ENCODE measurements at places on chromosomes 4 and X.

DNA sequence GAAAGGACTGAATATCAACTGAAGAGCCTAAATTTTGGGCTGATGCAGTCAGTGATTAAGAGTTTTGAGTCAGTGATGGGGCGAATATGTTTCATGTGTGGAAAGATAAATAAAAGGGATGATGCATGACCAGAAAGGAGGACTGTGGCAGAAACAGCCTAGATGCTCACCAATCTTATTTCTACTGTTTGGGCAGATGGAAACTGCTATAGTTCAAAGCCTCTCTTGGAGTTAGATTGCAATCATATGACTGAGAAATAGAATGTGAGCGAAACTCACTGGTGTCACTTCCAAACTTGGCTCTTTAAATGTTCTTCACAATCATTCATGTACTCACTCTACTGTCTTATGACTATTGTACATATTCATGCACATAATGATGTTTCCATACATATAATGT is 35.4 kb upstream of the YTHDC1 start:
- no peak overlapping the region for H3K4me3 ChIP-seq
- no peak overlapping the region for H3K27ac ChIP-seq
- H3K36me3 ChIP-seq = no peaks in the 10 kb centered on the region
- no peaks in the 10 kb centered on the region for H3K27me3 ChIP-seq

GRCh38 chr4:58658701-58659100 is 1548.5 kb upstream of the IGFBP7 start:
- no peaks in the 10 kb centered on the region for H3K4me1 ChIP-seq
- DNase-seq = no peak
- H3K4me3 ChIP-seq = no peak overlapping the region

- H3K4me3 ChIP-seq = no peak overlapping the region
- no peak for DNase-seq
- no peaks in the 10 kb centered on the region for H3K4me1 ChIP-seq
- no peaks in the 10 kb centered on the region for H3K27me3 ChIP-seq
- H3K27ac ChIP-seq = no peak overlapping the region
- no peaks in the 10 kb centered on the region for H3K36me3 ChIP-seq
Measured at GRCh38 chr4:154927126-154927680, 146.1 kb downstream of the RBM46 start.

GRCh38 chr4:13329340-13329850 is 154.7 kb downstream of the RAB28 start:
- DNase-seq = no peak
- H3K4me1 ChIP-seq = no peaks in the 10 kb centered on the region
- H3K27ac ChIP-seq = no peak overlapping the region
- no peak overlapping the region for H3K4me3 ChIP-seq
- H3K36me3 ChIP-seq = no peaks in the 10 kb centered on the region

GRCh38 chr4:2011583-2011982 is 2.8 kb upstream of the NELFA start:
- peaks cover 3% of the 10 kb centered on the region for H3K4me1 ChIP-seq
- no peaks in the 10 kb centered on the region for H3K36me3 ChIP-seq
- H3K27me3 ChIP-seq = no peaks in the 10 kb centered on the region
- no peak for DNase-seq

GRCh38 chr4:92814677-92815076 is 510.9 kb downstream of the GRID2 start:
- no peaks in the 10 kb centered on the region for H3K4me1 ChIP-seq
- no peaks in the 10 kb centered on the region for H3K27me3 ChIP-seq
- no peak overlapping the region for H3K4me3 ChIP-seq
- DNase-seq = no peak

- no peak overlapping the region for H3K27ac ChIP-seq
- H3K4me3 ChIP-seq = no peak overlapping the region
- no peaks in the 10 kb centered on the region for H3K36me3 ChIP-seq
- H3K27me3 ChIP-seq = no peaks in the 10 kb centered on the region
Measured at GRCh38 chr4:145414226-145414625, 67.4 kb upstream of the SMAD1 start.

GRCh38 chr4:176340871-176341685 is 21.3 kb downstream of the SPCS3 start:
- H3K27me3 ChIP-seq = no peaks in the 10 kb centered on the region
- H3K27ac ChIP-seq = no peak overlapping the region
- no peaks in the 10 kb centered on the region for H3K36me3 ChIP-seq
- DNase-seq = no peak

DNA sequence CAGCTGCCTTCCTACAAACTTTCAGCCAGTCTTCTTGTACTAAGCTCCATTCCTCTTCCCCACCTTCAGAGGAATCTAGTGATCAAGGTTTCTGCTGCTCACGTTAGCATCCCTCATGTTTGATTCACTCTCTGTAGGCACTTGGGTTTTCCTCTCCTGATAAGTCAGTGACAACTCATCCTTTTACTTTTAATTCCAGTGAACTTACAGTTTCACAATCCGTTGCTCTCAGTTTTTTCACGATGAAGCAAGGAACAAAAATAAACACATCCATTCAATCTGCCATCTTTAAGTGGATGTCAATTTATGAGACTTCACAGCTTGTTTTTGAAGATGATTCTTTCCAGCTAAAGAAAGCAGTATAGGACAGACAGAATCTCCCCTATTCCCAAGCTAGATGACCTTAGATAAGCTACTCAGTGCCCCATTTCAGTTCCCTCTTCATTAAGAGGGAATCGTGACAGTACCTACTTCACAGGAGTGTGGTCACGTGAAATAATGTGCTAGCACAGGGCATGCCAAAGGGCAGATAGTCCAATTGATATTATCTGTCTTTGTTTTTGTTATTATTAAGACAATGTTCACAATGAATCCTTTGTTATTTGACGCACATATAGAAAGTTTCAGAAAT is 234.3 kb downstream of the PALLD start:
- H3K36me3 ChIP-seq = no peaks in the 10 kb centered on the region
- no peak overlapping the region for H3K27ac ChIP-seq
- no peaks in the 10 kb centered on the region for H3K4me1 ChIP-seq
- no peaks in the 10 kb centered on the region for H3K27me3 ChIP-seq
- H3K4me3 ChIP-seq = no peak overlapping the region
- DNase-seq = no peak

DNA sequence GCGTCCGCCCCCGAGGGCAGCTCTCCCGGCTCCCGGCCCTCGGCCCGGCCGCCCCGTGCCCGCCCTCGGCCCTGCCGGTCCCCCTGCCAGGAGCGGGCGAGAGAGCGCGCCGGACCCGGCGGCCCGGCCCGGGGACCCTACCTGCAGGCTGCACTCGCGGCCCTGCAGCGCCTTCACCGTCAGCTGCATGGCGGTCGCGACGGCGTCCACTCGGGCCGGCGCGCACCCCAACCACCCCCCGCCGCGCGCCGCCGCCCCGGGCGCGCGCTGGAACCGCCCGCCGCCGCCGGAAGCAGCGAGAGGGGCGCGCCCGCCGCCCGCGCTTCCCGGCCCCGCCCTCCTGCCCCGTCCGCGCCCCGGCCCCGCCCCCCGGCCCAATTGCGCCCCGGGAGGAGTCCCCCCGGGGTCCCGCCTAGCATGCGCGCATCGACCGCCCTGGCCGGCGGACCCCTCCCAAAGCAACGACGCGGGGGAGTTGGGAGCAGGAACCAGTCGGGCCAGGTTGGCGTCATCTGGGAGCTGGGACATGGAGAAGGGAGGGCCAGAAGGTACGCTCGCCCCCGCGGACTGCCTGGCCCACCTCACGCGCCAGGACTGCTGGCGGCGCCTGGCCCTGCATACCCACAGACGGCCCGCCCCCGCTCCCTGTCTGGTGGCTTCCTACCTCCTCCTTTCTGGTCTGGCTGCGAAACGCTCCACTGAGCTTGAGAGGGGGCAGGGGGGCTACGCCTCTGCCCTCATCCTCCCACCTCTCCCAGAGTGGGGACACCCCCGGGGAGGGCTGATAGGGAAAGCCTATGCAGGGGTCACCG is at the start of gene UBL4A:
Gene UBL4A (minus strand): TSS at position 220 of the 812 bp plus-strand sequence. CDS start 31 bp downstream, at position 189.
- peak within 1 kb of the TSS; percentile 72 for H3K4me3 ChIP-seq
- DNase-seq = no peak
- H3K4me1 ChIP-seq = no peaks in the 10 kb centered on the region
- no peaks in the 10 kb centered on the region for H3K36me3 ChIP-seq

GRCh38 chrX:40625294-40625693 is 2.1 kb downstream of the MPC1L start:
- no peaks in the 10 kb centered on the region for H3K36me3 ChIP-seq
- no peak overlapping the region for H3K27ac ChIP-seq
- no peak for DNase-seq
- peaks cover 4% of the 10 kb centered on the region for H3K27me3 ChIP-seq
- H3K4me3 ChIP-seq = no peak overlapping the region

DNA sequence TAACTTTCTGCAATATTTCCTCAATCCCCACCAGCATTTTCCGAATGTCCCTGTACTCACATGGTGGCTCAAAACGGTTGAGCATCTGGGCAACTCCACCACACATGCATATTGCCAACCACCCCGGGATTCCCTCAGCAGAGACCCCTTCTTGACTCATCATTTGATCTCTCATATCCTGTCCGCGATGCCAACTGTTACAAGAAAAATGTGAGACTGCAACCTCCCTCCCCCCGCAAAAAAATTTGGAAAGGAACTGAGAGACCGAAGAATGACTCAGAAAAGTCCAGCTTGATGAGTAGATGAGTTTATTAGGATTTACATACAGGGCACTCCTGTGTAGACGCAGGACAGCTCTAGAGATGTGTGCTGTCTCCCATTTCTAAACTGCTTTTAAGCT is 561.4 kb downstream of the ZIC3 start:
- no peak for DNase-seq
- H3K27me3 ChIP-seq = no peaks in the 10 kb centered on the region
- no peak overlapping the region for H3K4me3 ChIP-seq
- no peaks in the 10 kb centered on the region for H3K4me1 ChIP-seq
- no peak overlapping the region for H3K27ac ChIP-seq

GRCh38 chr4:71711044-71711984 is 72.6 kb downstream of the GC start:
- DNase-seq = no peak
- no peaks in the 10 kb centered on the region for H3K36me3 ChIP-seq
- H3K27me3 ChIP-seq = no peaks in the 10 kb centered on the region

DNA sequence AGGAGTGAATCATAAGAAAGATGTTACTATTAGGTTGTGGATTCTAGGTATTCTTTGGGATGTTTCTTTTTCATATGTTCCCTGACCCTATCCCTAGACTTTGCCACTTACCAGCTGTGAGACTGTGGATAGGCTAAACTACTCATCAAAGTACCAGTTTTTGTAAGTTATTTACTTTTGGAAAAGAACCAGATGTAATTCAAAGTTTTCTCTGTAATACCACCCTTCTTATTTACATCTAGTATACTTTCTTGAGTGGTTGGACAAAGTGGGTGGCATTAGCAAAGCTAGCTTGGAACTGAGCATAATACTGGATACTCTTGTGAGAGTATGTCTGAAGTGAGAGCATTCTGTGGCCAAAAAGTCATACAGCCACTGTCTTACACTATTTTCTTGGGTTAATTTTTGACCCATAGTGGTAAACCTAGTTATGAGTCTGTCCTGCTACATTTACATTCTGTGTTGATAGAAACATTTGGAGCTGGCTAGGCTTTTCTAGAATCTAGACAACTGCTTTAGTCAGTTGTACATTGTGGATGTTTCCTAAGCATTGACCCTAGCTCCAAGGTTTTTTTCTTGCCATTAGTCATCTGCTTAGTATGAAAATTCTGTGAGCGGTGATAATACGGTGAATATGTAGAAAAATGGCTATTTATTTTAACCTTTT is 41.7 kb downstream of the KDM6A start:
- peaks cover 58% of the 10 kb centered on the region for H3K4me1 ChIP-seq
- H3K27ac ChIP-seq = peak overlapping the region; percentile 79
- peak overlapping the region; percentile 34 for H3K4me3 ChIP-seq
- no peaks in the 10 kb centered on the region for H3K27me3 ChIP-seq
- H3K36me3 ChIP-seq = no peaks in the 10 kb centered on the region

Measured in right lobe of liver (tissue), 6 donors.